ENCODE measurements at places on chromosomes 4 and X. TPM values are rescaled to one million over a fixed set of nuclear protein-coding genes. Genes with fewer than 3 reads are reported as not detected.
A peak's percentile ranks its signal among the peaks of the same experiment; 100 is the strongest.

NAA10 gene
- 25.9 TPM for total RNA-seq

PRSS12 gene
- total RNA-seq = 13.1 TPM

TKTL2 gene
- total RNA-seq = not detected

CLCN4 gene
- total RNA-seq = 7.4 TPM

SPANXN3 gene
- total RNA-seq = not detected

MTTP gene
- total RNA-seq = 0.30 TPM

SLITRK4 gene
- total RNA-seq = 1.6 TPM

AADAT gene
- 8.1 TPM for total RNA-seq

DNA sequence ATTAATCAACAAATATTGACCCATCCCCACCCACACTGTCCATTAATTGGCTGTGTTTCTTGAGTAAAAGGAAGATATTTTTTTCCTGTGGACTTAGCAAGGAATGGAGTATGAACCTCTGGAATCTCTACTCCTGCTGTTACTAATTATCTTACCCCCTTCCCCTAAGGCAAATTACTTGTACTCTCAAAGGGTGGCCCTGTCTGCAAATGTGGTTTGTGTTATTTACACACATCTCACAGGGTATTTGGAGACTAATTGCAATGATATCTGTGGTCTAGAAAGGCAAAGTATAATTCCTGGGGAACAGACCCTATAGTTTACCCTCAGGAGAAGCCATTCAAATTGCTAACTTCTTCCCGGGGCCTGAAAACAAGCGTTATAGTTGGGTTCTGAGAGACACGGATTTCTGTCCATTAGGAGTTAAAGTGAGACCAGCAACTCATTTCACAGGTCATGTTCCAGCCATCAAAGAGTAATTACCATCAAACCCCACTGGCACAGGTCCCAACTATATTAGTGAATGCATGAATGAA, 133.0 kb upstream of the RASGEF1B start:
- DNase-seq = no peak

- no peak for DNase-seq
These were observed 77.3 kb downstream of the SHROOM4 start for GRCh38 chrX:50736656-50737055.

DNA sequence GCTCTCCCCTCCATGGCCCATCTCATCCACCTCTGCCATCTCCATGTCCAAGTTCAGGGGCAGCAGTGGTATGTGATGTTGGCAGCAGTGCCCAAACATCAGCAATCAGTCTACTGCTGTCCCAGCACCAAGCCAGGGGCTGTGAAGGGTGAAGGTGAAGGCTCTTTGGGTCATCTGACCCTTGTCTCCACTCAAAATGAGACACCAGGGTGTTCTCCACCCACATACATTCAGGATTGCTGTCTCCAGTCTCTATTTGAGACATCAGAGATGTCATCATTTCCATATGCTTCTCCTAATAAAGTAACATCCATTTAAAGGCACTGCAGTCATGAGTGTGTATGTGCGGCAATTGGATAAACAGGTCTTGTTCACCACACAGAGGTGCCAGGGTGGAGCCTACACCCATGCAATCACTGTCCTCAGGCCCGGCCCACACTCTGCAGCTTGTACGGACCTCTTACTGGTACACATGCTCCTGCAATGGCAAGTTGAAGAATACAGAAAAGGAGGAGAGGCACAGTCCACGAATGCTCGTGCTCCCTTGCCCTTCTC, 22.2 kb downstream of the MAML3 start:
- DNase-seq = no peak

- no peak for DNase-seq
These were observed 167.1 kb downstream of the NHS start for GRCh38 chrX:17542123-17542522.

GRCh38 chrX:19799319-19800182, 87.8 kb downstream of the SH3KBP1 start:
- DNase-seq = peak; percentile 34

GRCh38 chr4:151055539-151055938, 40.5 kb upstream of the LRBA start:
- DNase-seq = no peak

DNA sequence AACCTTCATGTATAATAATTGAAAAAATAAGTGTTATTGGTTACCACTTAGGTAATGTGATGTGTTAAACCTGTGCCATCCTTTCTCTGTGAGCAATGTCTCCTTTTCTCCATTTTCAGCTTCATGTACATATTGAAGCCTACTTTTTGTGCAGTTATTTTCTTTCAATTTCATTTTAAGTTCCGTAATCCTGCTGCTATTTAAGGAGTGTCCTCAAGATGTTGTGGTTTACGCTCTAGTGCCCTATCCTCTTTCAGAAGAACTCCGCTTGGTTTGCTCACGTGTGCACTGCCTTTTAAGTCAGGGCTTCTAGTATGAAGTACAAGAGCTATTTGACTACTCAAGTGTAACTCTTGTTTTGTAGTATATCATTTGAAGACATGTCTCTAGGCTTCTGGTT, 2253.2 kb upstream of the TENM3 start:
- DNase-seq = no peak

GRCh38 chrX:30312858-30313257, 3.7 kb upstream of the NR0B1 start:
- no peak for DNase-seq

- DNase-seq = no peak
These were observed 1504.8 kb downstream of the C4orf33 start for GRCh38 chr4:130600706-130601105.
